A549 treated with Hydrocortisone at 1 μM for 4 hours (cell line): ENCODE measurements at places on chromosomes 2 and 18. TPM values are rescaled to one million over a fixed set of nuclear protein-coding genes. Genes with fewer than 3 reads are reported as not detected.

The SAG gene
- not detected in 5 replicates for total RNA-seq

The CD207 gene
- not detected in 5 replicates for total RNA-seq

The ME2 gene
- total RNA-seq, result 29.8 to 41.3 TPM (median 32.8 TPM) in 5 replicates

The VIT gene
- not detected in 5 replicates for total RNA-seq

The UBE2F gene
- 46.1 to 55.2 TPM (median 52.6 TPM) in 5 replicates for total RNA-seq

The GTF2A1L gene
- not detected in 5 replicates for total RNA-seq
